ENCODE measurements at places on chromosomes 5 and 9. TPM values are rescaled to one million over a fixed set of nuclear protein-coding genes. Genes with fewer than 3 reads are reported as not detected.

DNA sequence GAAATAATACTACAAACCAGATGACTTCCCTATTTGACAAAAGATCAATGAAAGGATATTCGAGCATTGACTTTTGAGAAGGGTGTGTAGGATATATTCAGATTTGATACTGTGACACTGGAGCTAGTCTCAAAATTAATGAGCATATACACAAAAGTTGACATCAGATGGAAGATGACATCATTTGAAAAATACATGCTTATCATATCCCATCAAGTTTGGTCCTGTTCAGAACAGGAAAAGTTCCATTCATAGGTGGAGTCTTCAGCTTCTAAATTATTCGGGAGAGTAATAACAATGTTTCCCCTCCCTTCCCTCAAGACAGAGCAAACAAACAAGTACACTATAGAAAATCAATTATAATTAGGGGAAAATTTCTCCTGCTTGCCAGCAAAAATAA is 348.3 kb downstream of the NDUFS4 start:
- no peak for DNase-seq

PRDM9 gene
- not detected for total RNA-seq

QRFP gene
- not detected for total RNA-seq

DNA sequence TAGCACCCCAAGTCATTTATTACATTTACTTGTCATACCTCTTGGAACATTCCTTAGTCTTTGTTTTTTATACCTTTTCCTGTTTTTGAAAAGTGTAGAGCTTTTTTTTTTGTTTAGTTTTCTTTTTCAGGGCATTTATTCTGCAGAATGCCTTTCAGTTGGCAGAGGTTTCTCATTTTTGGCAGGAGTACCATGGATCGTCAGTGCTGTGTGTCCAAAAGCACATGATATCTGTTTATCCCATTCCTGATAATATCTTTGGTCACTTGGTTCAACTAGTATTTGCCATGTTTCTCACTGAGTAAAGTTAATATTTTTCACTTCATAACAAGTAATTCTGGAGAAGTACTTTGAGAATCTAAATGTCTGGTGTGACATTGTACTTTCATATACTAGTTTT is 10.7 kb downstream of the OGN start:
- no peak for DNase-seq

- DNase-seq: no peak
Measured at GRCh38 chr9:132487980-132488535, 78.0 kb downstream of the CFAP77 start.

DOCK8 gene
- 0.51 TPM for total RNA-seq

SLC4A9 gene
- total RNA-seq: not detected

- no peak for DNase-seq
Measured at GRCh38 chr9:11709567-11709966, 983.6 kb upstream of the TYRP1 start.

GRCh38 chr9:116020801-116021200 is 132.8 kb upstream of the PAPPA start:
- no peak for DNase-seq

GRCh38 chr9:133914442-133915342 is 77.4 kb downstream of the VAV2 start:
- no peak for DNase-seq

OR1J2 gene
- not detected for total RNA-seq

Measured in epithelial cell of proximal tubule (primary cell).